Activated CD8-positive, alpha-beta T cell treated with anti-CD3 and anti-CD28 coated beads for 36 hours (primary cell): ENCODE measurements at places on chromosomes 3 and 15. TPM values are rescaled to one million over a fixed set of nuclear protein-coding genes. Genes with fewer than 3 reads are reported as not detected.

Gene GOLGA6D
- not detected for total RNA-seq

Gene SLC12A1
- not detected for total RNA-seq

Gene CCRL2
- 2.8 TPM for total RNA-seq

Gene CHRNA3
- not detected for total RNA-seq

Gene CADPS
- not detected for total RNA-seq

Gene CCDC80
- not detected for total RNA-seq

Gene CACNA1D
- not detected for total RNA-seq

Gene ERICH6
- not detected for total RNA-seq

Gene FETUB
- total RNA-seq, result not detected

Gene CCDC13
- not detected for total RNA-seq

Gene PDIA3
- total RNA-seq, result 241 TPM

Gene ATP10A
- 17.8 TPM for total RNA-seq

Gene ADCY5
- total RNA-seq, result not detected

Gene COLQ
- 2.3 TPM for total RNA-seq

Gene STAB1
- total RNA-seq, result 0.09 TPM

Gene ST6GAL1
- 84.6 TPM for total RNA-seq

Gene FBXO40
- not detected for total RNA-seq

Gene FAM107A
- total RNA-seq, result not detected

Gene CHRNA7
- total RNA-seq, result 0.20 TPM

Gene EOGT
- total RNA-seq, result 4.9 TPM

Gene HCLS1
- total RNA-seq, result 199 TPM

Gene PPIP5K1
- total RNA-seq, result 48.5 TPM

Gene PLOD2
- 2.0 TPM for total RNA-seq

Gene CPNE9
- not detected for total RNA-seq

Gene HGD
- 0.78 TPM for total RNA-seq

Gene PRTG
- total RNA-seq, result not detected

Gene TMEM108
- total RNA-seq, result not detected

Gene MESP2
- total RNA-seq, result not detected

Gene AMT
- 4.4 TPM for total RNA-seq

Gene DPPA2
- not detected for total RNA-seq

Gene MGLL
- total RNA-seq, result 3.1 TPM

Gene THRB
- not detected for total RNA-seq

Gene DUOX2
- total RNA-seq, result 0.18 TPM

Gene MUC13
- not detected for total RNA-seq

Gene BUB1B
- 79.6 TPM for total RNA-seq

Gene TM4SF4
- total RNA-seq, result not detected

Gene ADAMTS9
- not detected for total RNA-seq

Gene ZNF770
- total RNA-seq, result 67.0 TPM

Gene CMC1
- total RNA-seq, result 29.0 TPM

Gene SSR3
- 175 TPM for total RNA-seq

Gene GNB5
- total RNA-seq, result 16.8 TPM

Gene SNX22
- 1.8 TPM for total RNA-seq

Gene C15orf40
- 25.6 TPM for total RNA-seq

Gene VGLL3
- not detected for total RNA-seq

Gene RTP3
- not detected for total RNA-seq

Gene CHRM5
- total RNA-seq, result not detected

Gene PRSS50
- not detected for total RNA-seq

Gene GOLGA6L7
- not detected for total RNA-seq

Gene MYL3
- not detected for total RNA-seq

Gene GOLGA6C
- total RNA-seq, result not detected

Gene ST3GAL6
- not detected for total RNA-seq

Gene SERF2
- 810 TPM for total RNA-seq

Gene SLC15A2
- 1.7 TPM for total RNA-seq

Gene TRIM42
- not detected for total RNA-seq

Gene NR2E3
- not detected for total RNA-seq

Gene WDR49
- 0.29 TPM for total RNA-seq

Gene FBN1
- total RNA-seq, result 0.38 TPM

Gene KNG1
- not detected for total RNA-seq

Gene ACKR4
- total RNA-seq, result not detected
